BJ (cell line): ENCODE measurements at places on chromosomes 4 and X. TPM values are rescaled to one million over a fixed set of nuclear protein-coding genes. Genes with fewer than 3 reads are reported as not detected.

MAMLD1 gene
- 2.9 and 3.9 TPM in 2 replicates for polyA plus RNA-seq

- DNase-seq, result no peak
Measured at GRCh38 chr4:137129441-137129840, 402.9 kb downstream of the PCDH18 start.

SNX25 gene
- polyA plus RNA-seq, result 11.7 and 22.5 TPM in 2 replicates

RASL11B gene
- polyA plus RNA-seq, result 0.20 and 0.22 TPM in 2 replicates

DNA sequence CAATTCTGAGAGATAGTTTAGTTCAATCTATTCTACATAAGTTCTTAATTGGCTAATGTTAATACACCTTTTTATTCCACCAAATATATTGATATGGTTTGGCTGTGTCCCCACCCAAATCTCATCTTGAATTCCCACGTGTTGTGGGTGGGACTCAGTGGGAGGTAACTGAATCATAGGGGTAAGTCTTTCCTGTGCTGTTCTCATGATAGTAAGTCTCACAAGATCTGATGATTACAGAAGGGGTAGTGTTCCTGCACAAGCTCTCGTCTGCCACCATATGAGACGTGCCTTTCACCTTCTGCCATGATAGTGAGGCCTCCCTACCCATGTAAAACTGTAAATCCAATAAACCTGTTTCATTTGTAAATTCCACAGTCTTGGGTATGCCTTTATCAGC is 11.3 kb downstream of the PPA2 start:
- DNase-seq, result no peak
